OCI-LY7 (cell line): ENCODE measurements at places on chromosomes 7 and 10.

DNA sequence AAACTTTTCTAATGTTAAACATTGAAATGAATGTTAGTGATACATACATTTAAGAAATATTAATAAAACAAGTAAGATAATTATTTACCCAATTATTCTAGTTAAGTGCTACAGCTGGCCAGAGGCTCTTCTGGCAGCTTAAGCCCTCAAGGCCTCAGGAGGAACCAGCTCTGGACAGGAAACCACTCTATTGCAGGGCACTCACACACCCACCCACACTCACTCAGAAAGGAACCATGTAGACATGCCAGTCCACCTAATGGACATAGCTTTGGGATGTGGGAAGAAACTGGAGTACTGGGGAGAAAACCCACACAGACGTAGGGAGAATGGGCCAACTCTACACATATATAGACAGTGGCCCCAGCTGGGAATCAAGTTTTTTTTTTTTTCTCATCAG is 28.2 kb downstream of the UMAD1 start:
- no peak for DNase-seq

- DNase-seq = no peak
Observed at GRCh38 chr7:36029311-36029710, 123.7 kb upstream of the EEPD1 start.

DNA sequence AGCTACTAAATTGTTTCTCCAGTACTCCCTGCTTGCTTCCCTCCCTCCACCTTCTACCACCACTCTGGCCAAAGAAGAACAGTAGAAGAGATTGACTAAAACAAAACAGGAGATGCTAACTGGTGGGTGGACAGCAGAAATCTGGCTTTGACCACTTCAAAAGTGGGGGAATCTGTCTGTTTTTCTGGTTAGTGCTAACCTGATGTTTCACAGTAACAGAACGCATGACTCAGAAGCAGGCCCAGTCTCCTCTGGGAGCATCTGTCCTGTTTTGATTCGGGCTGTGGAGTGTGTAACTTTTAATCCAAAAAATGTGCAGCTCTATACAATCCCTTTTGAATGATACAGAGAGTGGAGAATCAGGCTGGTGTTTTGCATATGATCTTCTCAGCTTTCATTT is 32.7 kb upstream of the ZNF438 start:
- DNase-seq = no peak

DNA sequence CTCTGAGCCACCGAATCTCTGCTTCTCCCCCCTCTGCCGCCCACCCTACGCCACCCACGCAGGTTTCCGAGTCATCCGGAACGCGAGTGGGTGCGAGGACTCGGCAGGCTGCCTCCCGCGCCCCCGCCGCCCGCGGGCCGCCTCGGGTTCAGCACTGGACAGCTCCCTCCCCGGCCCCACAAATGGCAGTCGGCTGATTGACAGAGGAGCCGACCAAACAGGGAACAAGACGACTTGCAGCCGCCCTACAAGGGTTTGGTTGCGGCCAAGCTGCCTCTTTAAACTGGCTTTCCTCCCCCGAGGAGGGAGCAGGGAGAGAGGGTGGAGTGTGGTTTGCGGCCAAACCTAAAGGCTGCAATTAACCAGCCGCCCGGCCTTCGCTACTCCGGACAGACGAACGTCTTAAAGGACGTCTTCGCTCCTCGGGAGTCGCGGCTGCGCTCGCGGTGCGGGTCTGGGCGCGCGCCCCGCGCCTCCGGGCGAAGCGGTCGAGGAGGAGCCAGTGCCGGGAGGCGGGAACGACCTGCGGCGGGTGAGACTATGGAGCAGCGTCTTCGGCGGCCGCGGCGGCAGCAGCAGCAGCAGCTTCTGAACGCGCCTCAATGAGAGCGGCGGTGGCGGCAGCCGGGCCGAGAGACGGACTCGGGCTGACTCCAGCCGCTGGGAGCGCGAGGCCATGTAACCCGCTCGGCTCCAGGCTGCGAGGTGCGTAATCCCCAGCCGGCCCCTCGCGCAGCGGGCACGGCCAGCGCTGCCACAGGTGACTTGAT is at the start of gene GPR158:
Gene GPR158, plus strand, starts transcription at position 541 of the 770 bp plus-strand sequence. CDS start 420 bp downstream, outside the sequence.
- no peak for DNase-seq

- no peak for DNase-seq
Observed at GRCh38 chr7:139772115-139772514, 5.7 kb downstream of the HIPK2 start.

DNA sequence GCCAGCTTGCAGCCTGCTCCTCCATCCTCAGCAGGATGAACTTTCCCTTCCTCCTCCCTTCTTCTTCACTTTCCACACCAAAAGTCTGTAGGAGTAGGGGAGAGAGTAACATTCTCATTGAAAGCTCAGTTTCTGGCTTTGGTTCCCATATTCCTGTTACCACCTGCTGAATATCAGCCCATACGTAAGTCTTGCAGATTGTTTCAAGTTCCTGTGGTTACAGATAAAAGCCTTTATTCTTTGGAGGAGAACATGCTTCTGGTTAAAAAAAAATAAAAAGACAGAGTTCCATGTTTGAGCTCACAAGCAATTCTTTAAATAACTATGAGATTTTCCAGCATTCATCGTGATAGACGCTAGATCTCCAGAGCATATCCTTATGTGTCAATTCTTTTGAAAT is 637.3 kb downstream of the SUGCT start:
- DNase-seq = no peak
